ENCODE measurements at places on chromosomes 12 and 14.

DNA sequence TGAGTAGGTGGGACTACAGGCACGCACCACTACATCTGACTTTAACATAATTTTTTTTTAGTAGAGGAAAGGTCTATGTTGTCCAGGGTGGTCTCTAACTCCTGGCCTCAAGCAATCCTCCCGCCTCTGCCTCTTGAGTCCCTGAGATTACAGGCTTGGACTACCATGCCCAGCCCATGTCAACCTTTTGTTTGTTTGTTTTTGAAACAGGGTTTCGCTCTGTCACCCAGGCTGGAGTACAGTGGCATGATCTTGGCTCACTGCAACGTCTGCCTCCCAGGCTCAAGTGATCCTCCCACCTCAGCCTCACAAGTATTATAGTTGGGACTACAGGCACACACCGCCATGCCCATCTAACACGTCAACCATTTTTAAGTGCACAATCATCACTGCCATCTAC lies 29.2 kb downstream of the PITPNM2 start:
- no peak for DNase-seq

GRCh38 chr12:50960130-50960529 lies 7.8 kb downstream of the HIGD1C start:
- DNase-seq = no peak

DNA sequence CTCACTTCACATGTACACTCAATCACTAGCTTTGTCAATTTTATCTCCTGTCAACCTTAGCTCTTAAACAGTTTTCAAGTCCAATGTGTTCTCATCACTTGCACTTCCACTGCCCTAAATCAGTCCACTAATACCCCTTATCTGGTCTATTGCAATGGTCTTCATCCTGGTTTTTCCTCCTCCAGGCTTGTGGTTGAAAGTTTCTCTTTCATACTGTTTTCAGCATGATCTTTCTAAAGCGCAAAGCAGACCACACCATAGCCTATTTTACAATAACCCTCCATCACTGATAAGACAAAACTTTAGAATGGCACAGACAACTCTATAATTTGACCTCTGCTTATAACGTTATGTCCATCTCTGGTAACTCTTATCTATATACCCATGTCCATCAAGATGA lies 62.0 kb upstream of the DDHD1 start:
- no peak for DNase-seq

GRCh38 chr12:108611884-108612415 lies 14.1 kb upstream of the TMEM119 start:
- DNase-seq = peak; percentile 44

DNA sequence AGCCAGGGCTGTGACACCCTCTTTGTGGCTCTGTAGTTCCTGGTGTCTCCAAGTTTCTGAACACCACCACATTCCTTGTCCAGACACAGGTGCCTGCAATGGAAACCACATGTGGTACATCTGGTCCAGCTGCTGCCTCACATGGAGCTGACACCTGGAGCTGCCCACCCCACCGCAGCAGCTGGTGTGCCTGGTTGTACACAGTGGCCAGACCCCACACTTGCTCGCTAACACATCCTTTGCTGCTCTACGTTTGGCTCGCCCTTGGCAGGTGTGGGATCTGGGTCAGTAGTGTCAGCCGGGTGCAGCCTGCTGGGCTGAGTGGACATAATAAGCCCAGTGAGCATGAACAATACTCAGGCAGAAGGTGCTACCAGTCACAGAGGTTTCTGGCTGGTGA lies 198.9 kb downstream of the ADGRD1 start:
- DNase-seq = no peak

GRCh38 chr14:99726538-99727095 lies 42.5 kb downstream of the CYP46A1 start:
- no peak for DNase-seq

DNA sequence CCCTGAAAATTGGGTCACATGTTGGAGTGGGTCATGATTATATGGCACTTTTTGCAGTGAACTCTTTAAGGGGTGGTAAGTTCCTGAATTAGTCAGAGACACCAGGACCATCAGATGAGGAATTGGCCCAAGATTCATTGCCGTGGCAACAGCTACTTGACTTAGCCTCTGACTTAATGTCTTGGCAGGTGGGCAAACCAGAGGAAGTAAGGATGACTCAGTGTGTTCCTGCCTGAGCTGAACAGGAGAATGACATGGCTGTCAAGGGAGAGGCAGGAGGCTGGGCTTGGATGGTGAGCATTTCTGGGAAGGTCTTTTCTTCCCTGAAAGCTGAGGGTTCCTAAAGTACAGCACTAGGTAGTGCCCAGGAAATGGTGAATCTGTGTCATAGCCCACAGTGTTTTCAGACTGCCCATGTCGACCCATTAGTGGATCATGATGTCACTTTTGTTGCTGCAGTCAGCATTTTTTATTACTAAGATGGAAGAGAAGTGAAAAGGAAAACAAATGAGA lies 170.1 kb upstream of the PWP1 start:
- DNase-seq = no peak

DNA sequence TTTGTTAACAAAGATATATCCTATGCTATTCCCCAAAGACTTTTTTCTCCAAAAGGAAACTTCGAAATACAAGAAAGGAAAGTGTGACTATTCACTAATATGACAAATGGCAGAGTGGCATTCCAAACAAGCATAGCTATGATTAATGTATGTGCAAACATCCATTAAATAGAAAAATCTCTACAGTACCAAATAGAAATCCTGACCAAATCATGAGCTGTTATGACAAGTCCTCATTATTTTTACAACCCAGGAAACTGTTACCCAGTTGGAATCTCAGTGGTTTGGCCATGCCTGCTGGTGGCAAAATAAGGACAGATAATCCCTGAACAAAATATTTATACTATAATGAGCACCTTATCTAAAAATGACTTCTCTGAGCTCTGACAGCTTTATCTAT lies 202.1 kb downstream of the SEC23A start:
- no peak for DNase-seq

DNA sequence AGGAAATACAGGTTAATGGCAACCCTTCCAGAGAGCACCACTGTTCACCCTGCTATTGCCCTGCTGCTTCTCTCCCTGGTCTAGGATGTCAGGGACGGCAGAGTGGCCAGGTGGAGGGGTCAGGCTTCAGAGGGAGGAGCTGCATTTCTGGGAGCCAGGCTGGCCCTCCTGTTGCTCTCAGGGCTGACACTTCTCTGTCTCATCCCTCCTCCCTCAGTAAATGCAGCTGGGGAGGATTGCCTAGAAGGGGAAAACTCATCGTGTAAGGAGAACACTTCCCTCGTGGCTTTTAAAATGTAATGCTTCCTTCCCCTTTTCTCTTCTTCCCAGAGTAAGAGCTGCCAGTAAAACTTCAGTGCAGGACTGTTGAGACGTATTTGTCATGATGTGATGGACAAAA lies 20.8 kb downstream of the SUSD6 start:
- no peak for DNase-seq

DNA sequence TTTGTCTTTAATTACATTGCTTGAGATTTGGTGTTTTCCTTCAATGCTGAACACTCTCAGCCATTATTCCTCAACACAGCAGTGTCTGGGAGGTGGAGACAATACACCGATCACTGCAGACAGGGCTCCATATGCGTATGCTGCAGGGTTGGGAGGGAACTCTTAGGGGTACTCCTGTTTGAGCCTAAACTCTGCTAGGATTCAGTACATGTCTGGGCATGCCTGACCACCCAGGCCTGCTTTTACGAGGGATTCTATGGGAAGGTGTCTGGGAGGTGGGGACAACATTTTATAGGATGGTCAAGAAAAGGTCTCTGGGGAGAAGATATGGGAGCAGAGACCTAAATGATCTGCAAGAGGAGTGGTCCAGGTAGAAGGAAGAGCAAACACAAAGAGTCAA lies 34.3 kb downstream of the DHRS2 start:
- no peak for DNase-seq

DNA sequence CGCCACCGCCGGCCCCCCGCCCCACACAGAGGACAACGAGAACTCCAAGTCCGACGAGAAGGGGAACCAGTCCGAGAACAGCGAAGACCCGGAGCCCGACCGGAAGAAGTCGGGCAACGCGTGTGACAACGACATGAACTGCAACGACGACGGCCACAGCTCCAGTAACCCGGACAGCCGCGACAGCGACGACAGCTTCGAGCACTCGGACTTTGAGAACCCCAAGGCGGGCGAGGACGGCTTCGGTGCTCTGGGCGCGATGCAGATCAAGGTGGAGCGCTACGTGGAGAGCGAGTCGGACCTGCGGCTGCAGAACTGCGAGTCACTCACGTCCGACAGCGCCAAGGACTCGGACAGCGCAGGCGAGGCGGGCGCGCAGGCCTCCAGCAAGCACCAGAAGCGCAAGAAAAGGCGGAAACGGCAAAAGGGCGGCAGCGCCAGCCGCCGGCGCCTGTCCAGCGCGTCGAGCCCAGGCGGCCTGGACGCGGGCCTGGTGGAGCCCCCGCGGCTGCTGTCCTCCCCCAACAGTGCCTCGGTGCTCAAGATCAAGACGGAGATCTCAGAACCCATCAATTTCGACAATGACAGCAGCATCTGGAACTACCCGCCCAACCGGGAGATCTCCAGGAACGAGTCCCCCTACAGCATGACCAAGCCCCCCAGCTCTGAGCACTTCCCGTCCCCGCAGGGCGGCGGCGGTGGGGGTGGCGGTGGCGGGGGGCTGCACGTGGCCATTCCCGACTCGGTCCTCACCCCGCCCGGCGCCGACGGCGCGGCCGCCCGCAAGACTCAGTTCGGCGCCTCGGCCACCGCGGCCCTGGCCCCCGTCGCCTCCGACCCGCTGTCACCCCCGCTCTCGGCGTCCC lies 150.9 kb downstream of the EGLN3 start:
- DNase-seq = no peak

DNA sequence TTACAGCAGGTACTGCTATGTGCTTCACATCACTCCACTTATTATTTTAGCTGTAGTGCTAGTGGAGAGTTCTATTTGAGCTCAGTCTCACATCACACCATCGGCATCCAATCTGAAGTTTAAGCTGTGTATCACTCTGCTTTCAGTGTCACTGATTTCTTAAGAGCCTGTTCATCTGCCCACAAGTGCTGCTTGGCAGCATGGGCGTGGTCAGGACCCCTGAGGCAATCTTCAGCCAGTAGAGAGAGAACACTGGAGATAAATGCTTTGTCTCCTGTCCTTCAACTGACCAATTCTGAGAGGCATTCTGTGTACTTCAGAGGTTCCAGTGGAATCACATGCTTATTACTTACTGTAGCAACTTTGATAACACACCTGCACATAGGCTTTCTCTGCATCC lies 728.8 kb downstream of the RPS29 start:
- no peak for DNase-seq

DNA sequence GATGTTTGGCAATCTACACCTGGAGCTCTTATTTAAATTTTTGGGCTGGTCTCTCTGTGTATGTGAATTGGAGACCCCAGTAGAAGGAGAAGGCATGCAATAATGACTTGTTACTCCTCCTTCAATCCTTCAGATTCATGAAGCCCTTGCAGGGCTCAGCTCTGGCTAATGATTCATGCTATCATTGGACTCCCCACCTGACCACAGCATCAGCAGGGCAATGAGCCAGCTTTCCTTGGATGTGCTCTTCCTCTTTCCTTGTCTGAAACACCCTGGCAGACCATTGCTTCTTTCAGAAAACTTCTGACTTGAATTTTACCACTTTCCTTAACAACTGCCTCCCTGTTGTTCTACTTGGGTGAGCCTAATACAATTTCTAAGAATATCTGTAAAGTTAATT lies 1019.2 kb downstream of the AACS start:
- no peak for DNase-seq

DNA sequence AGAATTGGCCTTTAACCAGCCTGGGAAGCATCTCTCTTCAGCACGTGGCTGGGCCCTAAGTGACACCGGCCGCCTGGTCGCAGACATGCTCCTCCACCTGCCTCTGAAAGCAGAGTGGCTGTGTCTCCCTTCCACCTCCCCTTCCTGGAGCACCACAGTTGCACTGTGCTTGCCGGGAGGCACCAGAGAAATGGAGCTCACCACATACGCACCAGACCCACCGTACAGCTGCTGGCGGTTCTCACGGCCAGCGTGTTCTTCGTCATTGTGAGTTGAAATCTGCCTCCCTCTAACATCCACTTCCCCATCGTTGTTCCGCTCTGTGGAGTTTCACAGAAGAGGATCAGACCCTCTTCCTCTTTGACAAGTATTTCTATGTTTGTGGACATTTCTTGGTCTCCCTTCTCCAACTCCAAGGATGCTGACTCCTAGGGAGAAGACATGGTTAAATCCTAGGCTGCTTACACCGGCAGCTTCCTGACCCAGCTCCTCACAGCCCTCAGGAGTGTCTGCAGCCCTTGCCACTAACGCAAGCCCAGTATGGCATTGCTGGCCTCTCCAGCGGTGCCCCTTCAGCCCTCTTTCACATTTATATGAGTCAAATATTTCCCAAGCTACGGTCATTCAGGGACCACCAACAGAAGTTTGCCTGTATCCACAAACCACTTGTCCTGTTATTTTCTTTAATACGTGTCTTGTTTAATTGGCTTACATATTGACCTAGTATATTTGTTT lies 11.5 kb upstream of the KRT5 start:
- DNase-seq = no peak

DNA sequence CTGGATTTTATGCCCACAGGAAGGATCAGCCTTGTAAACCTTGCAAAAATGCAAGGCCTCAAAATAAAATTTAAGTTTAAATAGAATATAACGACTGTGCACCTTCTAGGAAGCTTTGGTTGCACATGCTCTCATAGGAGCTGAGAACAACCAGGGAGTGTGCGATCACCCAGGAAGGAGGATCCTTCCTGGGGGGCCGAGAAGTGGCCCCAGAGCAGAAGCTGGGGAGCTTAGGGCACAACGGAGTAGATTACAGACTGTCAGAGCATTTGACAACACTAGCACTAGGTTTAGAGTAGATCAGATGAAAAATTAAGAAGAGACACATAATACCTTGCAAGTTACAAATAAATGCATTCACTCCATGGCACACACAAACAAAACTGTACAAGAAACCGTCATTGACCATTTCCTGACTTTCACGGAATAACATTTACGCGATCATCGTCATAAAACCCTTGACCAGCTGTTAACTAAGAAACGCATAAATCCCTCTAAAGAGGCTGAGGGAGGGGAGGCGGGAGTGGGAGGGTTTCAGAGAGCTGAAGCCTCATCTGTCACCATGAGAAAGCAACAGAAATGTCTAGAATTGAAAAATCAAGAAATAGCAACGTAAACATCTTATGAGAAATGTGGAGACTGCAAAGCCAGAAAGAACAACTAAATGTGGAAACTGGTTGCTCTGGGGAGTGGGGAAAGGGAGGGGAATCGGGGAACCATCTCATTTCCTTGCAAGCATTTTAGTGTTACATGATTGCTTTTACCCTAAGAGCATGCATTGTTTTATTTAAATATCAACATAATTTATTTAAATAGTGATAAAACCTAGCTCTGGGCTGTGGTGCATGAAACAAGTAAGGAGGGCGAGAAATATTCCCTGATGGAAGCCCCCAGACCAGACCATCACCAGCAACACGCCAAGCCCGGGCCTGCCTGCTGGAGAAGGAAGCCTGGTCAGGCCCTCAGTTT lies 13.1 kb upstream of the CCDC85C start:
- DNase-seq = peak; percentile 78

- peak; percentile 77 for DNase-seq
Observed at GRCh38 chr12:54220092-54220557, 31.3 kb upstream of the SMUG1 start.

- no peak for DNase-seq
Observed at GRCh38 chr14:80560800-80561657, 349.7 kb upstream of the DIO2 start.
